ENCODE measurements at places on chromosomes 2 and 18. TPM values are rescaled to one million over a fixed set of nuclear protein-coding genes. Genes with fewer than 3 reads are reported as not detected.

- H3K27ac ChIP-seq: no peak overlapping the region
- no peaks in the 10 kb centered on the region for H3K4me1 ChIP-seq
- peaks cover 21% of the 10 kb centered on the region for H3K27me3 ChIP-seq
- no peak overlapping the region for H3K4me3 ChIP-seq
- no peaks in the 10 kb centered on the region for H3K36me3 ChIP-seq
- DNase-seq: peak; percentile 24
Observed at GRCh38 chr2:205776139-205776538, 93.8 kb downstream of the NRP2 start.

DNA sequence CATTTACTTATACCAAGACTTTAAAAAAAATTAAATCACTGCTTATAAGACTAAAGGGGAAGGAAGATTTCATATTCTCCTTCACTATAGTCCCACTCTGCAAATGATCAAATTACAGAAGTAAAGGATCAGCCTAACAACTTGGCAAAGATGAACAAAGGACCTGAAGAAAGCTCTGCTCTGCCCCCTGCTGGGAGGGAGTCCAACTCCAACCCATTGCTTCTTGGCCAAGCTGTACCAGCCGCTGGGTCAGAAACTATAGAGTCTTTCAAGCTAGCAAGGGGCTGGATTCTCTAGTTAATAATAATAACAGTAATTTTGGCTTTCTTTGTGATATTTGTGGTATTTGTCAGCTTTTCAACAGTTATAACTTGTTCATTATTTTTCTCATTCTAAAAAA is 927.0 kb upstream of the CRIM1 start:
- H3K27ac ChIP-seq: no peak overlapping the region
- no peaks in the 10 kb centered on the region for H3K27me3 ChIP-seq
- no peaks in the 10 kb centered on the region for H3K4me1 ChIP-seq
- DNase-seq: no peak
- no peak overlapping the region for H3K4me3 ChIP-seq

METTL4 gene
- 18.3 TPM for total RNA-seq

GRCh38 chr2:60361498-60361897 is 192.0 kb downstream of the BCL11A start:
- H3K4me3 ChIP-seq: no peak overlapping the region
- no peak overlapping the region for H3K27ac ChIP-seq
- H3K4me1 ChIP-seq: peaks cover under 1% of the 10 kb centered on the region
- no peaks in the 10 kb centered on the region for H3K36me3 ChIP-seq

- peaks cover 29% of the 10 kb centered on the region for H3K4me1 ChIP-seq
- H3K4me3 ChIP-seq: no peak overlapping the region
- no peak overlapping the region for H3K27ac ChIP-seq
Observed at GRCh38 chr18:35024965-35025364, 16.2 kb upstream of the MAPRE2 start.

GRCh38 chr18:68429111-68429510 is 285.8 kb downstream of the TMX3 start:
- H3K27me3 ChIP-seq: no peaks in the 10 kb centered on the region
- DNase-seq: no peak
- H3K4me1 ChIP-seq: no peaks in the 10 kb centered on the region
- H3K27ac ChIP-seq: no peak overlapping the region
